ENCODE measurements at places on chromosomes 4 and X.
A peak's percentile ranks its signal among the peaks of the same experiment; 100 is the strongest.

DNA sequence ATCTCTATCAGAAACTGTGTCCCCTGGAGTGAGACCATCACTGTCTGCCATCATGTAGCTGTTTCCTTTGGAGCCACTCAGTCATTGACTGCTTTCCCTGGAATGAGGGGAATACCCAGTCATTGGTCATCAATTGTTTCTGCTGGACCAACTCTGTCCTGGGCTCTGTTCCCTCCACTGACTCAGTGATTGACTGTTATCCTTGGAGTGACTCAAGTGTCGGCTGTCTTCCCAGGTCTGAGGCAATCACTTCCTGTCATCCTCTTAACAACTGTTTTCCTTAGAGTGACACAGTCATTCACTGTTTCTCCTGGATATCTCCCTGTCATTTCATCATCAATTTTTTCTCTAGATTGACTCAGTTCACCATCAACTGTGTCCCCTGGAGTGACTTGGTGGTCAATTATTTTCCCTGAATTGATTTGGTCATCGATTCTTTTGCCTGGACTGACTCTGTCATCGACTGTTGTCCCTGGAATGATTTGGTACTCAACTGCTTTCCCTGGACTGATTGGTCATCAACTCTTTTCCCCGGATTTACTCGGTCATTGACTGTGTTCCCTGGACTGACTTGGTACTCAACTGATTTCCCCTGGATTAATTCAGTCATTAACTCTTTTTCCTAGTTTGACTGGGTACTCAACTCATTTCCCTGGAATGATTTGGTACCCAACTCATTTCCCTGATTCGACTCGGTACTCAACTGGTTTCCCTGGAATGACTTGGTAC lies 327.9 kb upstream of the VCX start:
- DNase-seq = no peak

DNA sequence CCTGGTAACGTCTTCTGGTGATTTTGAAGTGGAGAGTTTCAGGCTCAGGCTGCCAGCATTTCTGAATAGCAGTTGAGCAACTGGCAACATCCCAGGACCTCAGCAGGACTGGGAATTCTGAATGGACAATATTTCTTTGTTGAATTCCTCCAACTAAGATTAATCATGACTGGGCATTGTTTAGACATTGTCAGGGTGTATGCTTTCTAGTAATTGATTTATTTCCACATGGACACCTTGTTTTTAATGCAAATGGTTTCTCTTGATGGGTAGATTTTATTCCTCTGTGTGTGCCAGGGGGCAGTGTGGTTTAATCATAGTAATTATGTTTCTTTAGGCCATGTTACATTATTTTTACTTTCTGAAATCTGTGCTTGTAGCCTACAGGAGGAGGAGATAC lies 1004.7 kb upstream of the LCORL start:
- DNase-seq = no peak

- no peak for DNase-seq
These were observed 285.4 kb downstream of the DHX15 start for GRCh38 chr4:24298911-24299310.

DNA sequence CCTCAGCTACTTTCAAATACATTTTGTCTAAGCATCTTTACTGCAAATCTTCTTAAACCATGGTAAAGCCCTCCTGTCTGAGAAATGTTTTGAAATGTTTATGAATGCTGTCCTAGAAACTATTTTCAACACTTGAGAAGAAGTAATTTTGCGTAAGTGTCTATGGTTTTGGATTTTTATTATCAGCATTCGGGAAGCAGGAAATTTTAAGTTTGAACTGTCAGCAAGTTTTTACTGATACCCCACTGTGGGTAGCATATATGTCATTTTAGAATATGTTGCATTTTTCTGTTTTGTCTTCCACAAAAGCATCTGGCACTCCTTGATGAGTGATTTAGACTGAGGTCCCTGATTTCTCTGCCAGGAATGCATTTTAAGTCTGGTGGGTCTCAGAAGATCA lies 302.4 kb upstream of the GIMD1 start:
- no peak for DNase-seq

DNA sequence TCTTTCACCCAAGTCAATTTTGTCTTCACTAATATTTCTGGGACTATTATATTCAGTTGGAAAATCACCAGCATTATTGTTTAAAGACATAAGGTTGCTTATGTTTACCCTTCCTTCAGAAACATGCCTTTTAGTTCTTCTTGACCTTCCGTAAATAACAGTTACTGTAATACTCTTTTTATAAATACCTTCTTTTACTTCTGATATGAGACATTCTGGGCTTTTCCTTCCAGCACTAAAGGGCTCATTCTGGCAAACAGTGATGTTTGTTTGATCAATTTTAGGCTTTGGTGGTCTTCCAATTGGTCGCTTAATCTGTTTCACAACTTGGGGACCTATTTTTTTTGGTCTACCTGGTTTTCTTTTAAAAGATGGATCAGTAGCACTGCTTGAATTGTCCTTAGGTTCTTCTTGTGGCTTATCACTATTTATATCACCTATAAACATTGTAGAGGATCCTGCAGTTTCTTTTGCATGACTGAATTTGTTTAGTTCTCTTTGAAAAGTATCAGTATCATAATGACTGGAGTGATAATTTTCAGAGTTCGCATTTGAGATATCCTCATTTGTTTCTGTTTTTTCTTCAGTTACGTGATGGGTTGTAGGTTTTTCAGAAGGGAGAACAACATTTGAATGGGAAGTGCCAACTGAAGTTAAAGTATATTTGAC lies 64.8 kb downstream of the NCAPG start:
- no peak for DNase-seq

- DNase-seq = no peak
These were observed 23.0 kb upstream of the FGF5 start for GRCh38 chr4:80243274-80244018.

DNA sequence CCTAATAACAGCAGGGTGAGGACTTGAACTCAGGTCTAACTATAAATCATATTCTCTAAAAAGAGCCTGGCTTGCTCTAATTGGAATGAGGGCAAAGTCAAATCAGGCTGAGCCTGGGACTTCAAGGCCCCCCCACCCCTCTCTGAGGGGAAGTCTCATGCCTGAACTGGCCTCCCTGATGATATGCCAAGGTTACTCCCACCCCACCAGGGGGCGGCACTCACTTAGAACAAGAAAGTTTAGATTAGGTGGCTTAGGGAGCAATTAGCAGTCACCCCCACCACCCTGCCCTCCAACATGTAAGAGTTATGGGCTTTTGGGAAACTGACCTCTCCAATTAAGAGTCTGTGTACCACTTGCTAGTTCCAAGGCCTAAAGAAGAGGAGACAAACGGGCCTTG lies 2.7 kb downstream of the FOXO4 start:
- DNase-seq = peak; percentile 86

- DNase-seq = no peak
These were observed 198.0 kb downstream of the CBR4 start for GRCh38 chr4:168811786-168812651.

DNA sequence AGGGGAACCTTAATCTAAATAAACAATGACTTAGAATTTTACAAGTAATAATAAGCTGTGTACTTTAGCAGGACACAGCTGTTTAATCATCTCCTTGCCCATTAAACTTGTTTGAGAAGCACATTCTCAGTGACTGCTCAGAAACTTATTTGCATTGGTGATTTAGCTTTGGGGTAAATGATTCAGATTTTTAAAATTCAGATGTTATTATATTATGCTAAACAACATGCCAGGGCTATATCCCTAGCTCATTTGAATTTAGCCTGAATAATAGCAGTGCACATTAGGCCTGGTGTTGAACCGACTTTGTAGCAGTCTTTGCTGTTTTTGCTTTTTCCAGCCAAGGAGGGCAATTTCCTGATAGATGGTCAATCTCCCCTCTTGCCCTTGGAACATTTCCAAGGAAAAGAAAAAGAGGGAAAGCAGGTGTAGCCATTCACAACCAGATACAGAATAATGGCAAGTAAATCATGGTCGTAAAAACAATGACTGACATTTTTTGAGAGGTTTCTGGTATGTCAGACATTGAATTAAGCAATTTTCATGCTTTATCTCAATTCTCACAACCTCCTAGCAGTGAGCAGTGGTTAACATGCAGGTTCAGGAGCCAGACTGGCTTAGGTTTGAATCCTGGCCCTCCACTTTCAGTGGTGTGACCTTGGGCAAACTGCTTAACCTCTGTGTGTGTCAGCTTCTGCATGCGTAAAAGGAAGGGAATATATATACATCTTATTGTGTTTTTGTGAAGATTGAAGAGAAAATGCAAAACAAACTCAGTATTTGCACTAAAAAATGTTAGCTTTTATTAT lies 16.8 kb downstream of the ARHGEF38 start:
- DNase-seq = no peak

DNA sequence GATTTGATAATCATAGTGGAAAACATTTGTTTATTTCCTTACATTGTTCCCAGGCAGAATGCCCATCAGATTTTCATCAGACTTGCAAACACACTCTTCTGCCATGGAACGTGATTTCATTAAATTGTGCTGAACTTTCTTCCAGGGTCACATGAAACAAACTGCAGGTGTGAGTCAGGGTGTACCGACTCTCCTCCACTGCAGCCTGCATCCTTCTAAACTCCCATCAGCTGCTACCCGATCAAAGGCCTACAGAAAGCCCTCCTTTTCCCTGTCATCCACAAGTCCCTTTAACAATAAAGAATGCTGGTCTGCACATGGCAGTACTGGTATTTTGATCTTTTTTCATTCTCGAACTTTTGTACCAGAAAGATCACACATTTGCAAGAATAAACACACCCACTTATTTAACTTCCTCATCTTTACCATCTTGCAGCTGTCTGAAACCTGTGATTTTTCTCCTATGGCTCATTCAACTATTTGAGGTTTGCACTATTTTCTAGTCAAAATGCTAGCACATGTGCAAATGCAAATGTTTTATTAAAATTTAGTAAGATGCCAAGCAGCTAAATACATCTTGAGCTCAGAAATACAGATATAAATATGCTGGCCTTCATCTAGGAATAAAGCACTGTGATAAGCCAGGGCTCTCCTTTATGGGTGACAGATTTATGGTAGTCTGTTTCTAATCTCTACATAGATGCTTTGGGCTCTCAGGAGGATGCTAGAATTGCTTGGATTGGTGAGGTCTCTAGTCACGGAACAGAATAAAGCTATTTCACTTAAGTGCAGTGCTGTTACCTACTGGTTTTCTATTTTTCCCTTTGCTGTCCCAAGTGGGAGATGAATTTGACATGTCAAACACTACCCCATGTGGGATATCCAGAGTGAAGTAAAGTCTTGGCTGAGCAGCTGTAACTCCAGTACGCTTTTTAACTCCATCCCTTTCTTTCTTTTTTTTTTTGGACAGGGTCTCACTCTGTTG lies 25.8 kb upstream of the ARHGAP24 start:
- no peak for DNase-seq

- no peak for DNase-seq
These were observed 28.9 kb upstream of the BTC start for GRCh38 chr4:74823194-74823593.

- DNase-seq = no peak
These were observed 139.4 kb upstream of the TENM3 start for GRCh38 chr4:182103614-182104319.

- no peak for DNase-seq
These were observed 37.5 kb downstream of the PIGG start for GRCh38 chr4:536351-536972.

DNA sequence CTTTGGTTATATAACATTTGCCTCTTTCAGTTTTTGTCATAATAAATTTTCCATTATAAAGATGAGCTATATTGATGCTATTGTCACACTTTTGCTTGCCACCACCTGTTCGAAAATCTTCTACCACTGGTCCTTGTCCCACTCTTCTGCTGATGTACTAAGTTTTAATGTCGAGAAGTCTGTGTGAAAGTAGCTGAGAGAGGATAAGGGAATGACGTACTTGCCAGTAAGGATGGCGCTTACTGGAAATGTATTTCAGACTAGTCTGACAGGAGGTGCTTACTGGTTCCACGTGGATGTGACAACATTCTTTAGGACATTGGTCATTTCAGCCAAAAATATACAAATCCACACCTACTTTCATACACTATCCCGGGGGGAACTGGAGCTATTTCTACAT lies 132.7 kb upstream of the NR3C2 start:
- DNase-seq = no peak

GRCh38 chrX:23911126-23911835 lies 3.5 kb downstream of the CXorf58 start:
- DNase-seq = no peak

DNA sequence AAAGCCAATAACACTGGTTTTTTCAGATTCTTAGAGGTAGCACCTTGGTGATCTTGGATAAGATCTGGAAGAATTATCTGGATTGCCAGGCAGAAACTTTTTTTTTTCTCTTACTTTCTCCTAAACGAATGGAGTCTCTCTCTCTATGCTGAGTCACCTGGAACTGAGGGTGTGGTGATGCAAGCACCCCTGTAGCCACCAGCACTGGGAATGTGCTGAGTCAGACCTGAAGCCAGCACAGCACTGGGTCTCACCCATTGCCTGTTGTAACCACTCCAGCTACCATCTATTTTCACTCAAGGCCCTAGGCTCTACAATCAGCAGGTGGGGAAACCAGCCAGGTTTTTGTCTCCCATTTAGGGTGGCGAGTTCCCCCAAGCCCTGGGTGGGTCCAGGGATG lies 923.8 kb downstream of the RAPGEF2 start:
- DNase-seq = no peak

DNA sequence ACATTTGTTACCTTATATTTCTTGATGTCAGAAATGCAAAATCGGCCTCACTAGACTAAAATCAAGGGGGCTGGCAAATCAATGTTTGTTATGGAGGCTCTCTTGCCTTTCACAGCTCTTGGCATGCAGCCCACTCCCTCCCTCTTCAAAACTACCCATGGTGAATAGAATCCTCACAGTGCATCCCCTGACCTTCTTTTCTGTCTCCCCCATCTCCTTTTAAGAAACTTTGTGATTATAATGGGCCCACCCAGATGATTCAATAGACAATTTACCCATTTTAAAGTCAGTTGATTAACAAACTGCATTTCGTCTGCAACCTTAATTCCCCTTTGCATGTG lies 184.0 kb downstream of the PCDH7 start:
- no peak for DNase-seq

DNA sequence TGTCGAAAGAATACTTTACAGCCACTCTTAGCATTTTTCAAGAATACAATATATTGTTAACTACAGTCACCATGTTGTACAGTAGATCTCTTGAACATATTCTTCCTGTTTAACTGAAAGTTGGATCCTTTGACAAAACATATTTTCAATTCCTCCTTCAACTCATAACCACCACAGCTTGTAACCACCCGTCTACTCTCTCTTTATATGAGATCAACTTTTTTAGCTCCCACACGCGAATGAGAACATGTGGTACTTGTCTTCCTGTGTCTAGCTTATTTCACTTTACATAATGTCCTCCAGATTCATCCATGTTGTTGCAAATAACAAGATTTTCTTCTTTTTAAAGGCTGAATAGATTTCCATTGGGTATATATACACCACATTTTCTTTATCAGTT lies 338.3 kb upstream of the IGFBP7 start:
- no peak for DNase-seq

- no peak for DNase-seq
These were observed 648 bp downstream of the SYNPO2 start for GRCh38 chr4:118889312-118889691.

- no peak for DNase-seq
These were observed 235.4 kb downstream of the SPRY1 start for GRCh38 chr4:123631786-123632692.

- no peak for DNase-seq
These were observed 47.7 kb upstream of the AADAT start for GRCh38 chr4:170137466-170137865.

GRCh38 chrX:107672955-107673378 lies 44.7 kb downstream of the PRPS1 start:
- peak; percentile 61 for DNase-seq
